Effector CD4-positive, alpha-beta T cell (primary cell): ENCODE measurements at places on chromosomes 11 and 22.

DNA sequence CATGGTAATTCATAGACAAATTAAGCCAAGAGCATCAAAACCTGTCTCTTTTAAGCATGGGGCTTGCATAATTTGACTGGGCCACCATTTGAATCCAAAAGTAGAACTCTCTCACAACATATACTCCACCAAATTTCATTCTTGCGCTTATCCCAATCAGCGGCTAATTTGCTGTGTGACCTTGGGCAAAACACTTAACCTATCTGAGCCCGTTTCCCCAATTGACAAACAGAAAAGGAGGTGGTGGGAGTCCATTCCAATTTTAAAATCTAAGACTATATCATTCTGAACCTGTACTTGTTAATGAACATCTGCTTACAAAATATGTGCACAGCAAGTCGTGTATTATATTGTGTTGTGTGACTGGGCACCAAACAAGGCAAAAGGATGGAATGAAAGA lies 338.1 kb upstream of the NARS2 start:
- no peak for DNase-seq

- no peak for DNase-seq
Observed at GRCh38 chr11:99418927-99419720, 398.4 kb downstream of the CNTN5 start.

GRCh38 chr11:116867619-116868018 lies 30.2 kb upstream of the APOA1 start:
- no peak for DNase-seq

DNA sequence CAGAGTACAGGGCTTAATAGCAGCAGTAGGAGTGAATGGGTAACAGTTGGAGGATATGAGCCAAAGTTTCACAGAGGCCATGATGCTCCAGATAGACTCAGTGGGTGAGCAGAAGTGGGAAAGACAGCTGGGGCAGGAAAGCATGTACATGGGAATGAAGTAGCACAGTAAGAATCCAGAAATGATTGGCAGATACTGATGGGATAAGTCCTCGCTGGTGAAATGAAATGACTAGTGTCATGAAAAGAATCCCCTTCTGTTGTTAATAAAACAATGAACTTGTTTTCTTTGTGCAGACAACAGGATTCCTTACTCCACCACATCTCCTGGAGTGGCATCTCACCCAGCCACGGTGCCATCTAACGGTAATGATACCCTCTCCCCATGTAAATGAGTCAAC lies 17.4 kb upstream of the PANX1 start:
- DNase-seq = no peak

GRCh38 chr11:746289-747157 lies 741 bp upstream of the TALDO1 start:
- DNase-seq = no peak

- DNase-seq = no peak
Observed at GRCh38 chr22:50722048-50722701, 15.8 kb upstream of the ACR start.

DNA sequence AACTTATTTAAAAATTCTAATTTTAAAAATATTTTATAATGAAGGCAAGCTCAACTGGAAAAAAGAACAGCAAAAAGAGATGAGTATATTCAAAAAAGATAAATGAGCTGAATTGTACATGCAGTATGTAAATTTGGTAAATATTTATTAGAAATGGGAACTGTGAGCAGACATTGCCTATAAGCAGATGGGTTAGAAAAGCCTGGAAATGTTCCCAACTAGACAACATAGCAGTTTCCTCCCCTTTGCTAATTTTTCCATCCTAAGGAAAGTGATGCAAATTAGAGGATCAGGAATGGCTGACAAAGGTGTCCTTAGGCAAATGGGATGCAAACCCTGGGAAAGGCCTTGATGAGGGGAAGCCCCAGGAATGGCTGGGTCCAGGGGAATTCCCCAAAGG lies 37.2 kb downstream of the TP53I11 start:
- DNase-seq = no peak

- DNase-seq = no peak
Observed at GRCh38 chr11:122253589-122254231, 137.7 kb upstream of the BLID start.

DNA sequence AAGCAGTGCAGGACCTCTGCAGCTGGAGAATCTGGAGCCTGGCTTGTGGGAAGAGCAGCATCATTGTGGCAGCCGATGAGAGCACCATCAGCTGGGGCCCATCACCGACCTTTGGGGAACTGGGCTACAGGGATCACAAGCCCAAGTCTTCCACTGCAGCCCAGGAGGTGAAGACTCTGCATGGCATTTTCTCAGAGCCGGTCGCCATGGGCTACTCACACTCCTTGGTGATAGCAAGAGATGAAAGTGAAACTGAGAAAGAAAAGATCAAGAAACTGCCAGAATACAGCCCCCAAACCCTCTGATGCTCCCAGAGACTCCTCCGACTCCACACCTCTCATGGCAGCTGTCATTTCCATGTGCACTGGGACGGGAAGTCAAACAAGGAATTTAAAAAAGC lies 35.6 kb downstream of the ASRGL1 start:
- no peak for DNase-seq

GRCh38 chr11:111026241-111026640 lies 219.3 kb upstream of the POU2AF2 start:
- no peak for DNase-seq

- no peak for DNase-seq
Observed at GRCh38 chr22:42939451-42939881, 75.5 kb downstream of the PACSIN2 start.

DNA sequence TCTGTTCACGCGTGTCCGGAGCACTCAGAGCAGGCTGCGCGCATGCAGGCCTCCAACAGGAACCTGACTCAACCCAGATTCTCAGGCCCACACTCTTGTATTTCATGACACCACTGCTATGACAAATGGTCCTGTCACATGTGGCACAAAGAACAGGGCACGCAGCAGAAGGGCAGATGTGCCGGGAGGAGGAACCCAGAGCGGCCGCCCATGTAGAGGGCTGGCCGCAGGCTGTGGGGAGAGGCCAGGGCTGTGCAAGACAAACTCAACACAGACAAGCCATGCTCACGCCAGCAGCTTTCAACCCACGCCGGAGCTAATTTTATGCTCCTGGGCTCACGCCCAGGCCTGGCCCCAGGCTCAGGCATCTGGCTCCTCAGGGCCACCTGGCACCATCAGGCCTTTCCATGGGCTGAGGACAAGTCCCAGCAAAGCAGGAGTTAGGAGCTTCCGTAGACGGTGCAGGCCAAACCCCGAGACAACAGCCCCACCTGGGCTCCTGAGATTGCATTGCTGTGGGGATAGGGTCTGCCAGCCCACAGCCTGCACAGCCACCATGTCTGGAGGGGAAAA lies 40.0 kb downstream of the DUSP8 start:
- DNase-seq = no peak

GRCh38 chr11:93746101-93746500 lies 4.6 kb downstream of the C11orf54 start:
- DNase-seq = no peak

GRCh38 chr11:288478-289397 lies at the start of gene PGGHG:
Gene PGGHG (plus strand): TSS chr11:289126. CDS start chr11:289817, 691 bp downstream.
- DNase-seq = peak; percentile 42

GRCh38 chr11:77672264-77672663 lies 34.7 kb upstream of the CLNS1A start:
- no peak for DNase-seq

GRCh38 chr11:93895106-93895862 lies 44.9 kb upstream of the VSTM5 start:
- no peak for DNase-seq

DNA sequence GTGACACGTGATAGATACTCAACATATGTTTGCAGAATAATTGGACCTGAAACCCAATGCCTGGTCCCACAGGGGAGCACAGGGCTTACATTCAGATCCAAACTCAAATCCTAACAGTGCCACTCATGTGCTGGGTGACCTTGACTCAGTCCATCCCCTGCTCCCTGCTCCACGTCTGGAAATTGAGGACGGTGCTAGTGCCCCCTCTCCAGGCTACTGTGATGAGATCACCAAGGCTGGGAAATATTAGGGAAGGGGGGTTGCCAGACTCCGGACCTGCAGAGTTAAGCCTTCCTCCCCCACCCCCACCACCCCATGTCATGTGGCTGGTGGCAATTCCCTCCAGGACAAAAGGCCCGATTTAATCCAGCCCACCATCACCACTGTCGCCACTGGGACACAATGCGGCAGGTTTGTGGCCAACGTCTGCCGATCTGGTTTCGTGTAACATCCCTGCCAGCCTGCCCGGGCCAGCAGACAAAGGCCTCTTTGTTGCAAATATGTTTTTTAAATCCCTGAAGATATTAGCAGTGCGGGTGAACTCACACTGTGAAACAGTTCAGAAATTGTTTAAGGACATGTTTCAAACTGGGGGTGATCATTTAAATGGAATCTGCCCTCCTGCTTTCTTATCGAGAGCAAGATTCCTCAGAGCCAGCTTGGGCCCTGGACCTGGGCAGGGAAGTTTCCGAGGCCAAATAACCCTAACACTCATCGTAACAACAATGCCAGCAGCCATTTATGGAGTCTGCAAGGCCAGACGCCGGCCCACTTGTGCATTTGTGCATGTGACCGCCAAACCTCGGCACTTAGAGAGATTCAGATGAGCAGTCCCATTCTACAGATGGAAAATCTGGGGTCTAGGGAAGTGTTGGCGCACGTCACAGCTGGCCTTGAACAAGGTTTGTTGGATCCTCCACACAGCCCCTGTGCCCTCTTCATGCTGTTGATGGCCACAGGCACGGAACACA lies 19.6 kb upstream of the MN1 start:
- DNase-seq = no peak

- DNase-seq = no peak
Observed at GRCh38 chr11:10762185-10762584, 11.1 kb downstream of the CTR9 start.

- no peak for DNase-seq
Observed at GRCh38 chr11:42552786-42553185, 759.0 kb upstream of the API5 start.

DNA sequence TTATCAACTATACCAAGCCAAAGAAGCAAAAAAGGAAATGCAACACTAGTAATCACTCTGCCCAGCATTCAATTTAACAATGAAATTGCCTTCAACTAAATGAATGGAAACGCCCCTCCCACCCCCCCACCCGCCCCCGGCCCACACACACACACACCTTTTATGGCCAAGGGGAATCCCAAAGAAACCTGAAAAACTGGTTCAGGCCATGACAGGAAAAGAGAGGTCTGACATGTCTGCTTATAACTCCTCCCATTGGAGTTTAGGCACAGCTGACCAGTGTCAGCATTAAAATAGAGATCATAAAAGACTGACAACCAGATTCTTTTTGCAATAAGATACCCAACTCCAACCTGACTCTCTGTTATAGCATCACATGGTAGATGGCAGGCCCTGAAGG lies 42.6 kb downstream of the ACER3 start:
- no peak for DNase-seq

GRCh38 chr11:61497876-61498275 lies 10.7 kb upstream of the LRRC10B start:
- no peak for DNase-seq

- DNase-seq = no peak
Observed at GRCh38 chr11:116576526-116576925, 196.3 kb downstream of the BUD13 start.

- no peak for DNase-seq
Observed at GRCh38 chr22:28358312-28358711, 321.3 kb downstream of the TTC28 start.

DNA sequence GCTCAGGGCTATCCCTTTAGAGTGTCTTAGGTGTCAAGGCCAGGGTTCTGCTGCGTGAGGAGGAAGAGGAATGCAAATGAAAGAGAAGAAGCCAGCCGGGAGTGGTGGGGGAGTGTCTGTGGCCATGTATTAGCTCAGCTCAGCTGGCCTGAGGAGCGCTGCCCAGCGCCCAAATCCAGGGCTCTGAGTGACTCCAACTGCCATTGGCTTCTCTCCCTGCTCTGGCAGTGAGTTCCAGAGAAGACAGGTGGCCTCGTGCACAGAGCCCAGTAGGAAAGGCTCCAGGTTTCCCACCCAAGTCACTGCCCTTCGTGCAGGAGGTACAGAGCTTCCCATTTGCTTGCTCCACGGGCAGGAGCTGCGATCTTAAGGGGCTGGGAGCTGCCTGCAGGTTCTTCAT lies 302.0 kb downstream of the KIRREL3 start:
- no peak for DNase-seq

- no peak for DNase-seq
Observed at GRCh38 chr11:7516475-7516874, 2.7 kb downstream of the PPFIBP2 start.

GRCh38 chr22:44311855-44312170 lies 938 bp downstream of the SHISAL1 start:
- no peak for DNase-seq

GRCh38 chr22:29055192-29055830 lies 6.3 kb downstream of the C22orf31 start:
- DNase-seq = no peak

- DNase-seq = no peak
Observed at GRCh38 chr22:38422611-38423511, 32.1 kb downstream of the KCNJ4 start.

DNA sequence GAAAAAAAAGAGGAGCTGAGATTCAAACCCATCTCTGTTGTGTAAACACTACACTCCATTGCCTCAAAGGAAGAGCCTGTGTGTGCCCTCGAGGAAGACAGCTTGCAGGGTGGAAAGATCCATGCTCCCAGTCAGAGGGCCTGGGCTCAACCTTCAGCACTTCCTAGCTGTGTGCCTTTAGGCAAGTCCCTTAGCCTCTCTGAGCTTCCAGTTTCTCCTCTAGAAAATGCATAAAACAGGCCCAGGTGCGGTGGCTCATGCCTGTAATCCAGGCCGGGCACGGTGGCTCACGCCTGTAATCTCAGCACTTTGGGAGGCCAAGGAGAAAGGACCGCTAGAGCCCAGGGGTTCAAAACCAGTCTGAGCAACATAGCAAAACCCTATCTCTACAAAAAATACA lies 4.6 kb upstream of the ARFGAP2 start:
- no peak for DNase-seq

GRCh38 chr11:96464700-96465307 lies 75.0 kb downstream of the JRKL start:
- DNase-seq = no peak

- no peak for DNase-seq
Observed at GRCh38 chr11:131404010-131404409, 33.6 kb downstream of the NTM start.

DNA sequence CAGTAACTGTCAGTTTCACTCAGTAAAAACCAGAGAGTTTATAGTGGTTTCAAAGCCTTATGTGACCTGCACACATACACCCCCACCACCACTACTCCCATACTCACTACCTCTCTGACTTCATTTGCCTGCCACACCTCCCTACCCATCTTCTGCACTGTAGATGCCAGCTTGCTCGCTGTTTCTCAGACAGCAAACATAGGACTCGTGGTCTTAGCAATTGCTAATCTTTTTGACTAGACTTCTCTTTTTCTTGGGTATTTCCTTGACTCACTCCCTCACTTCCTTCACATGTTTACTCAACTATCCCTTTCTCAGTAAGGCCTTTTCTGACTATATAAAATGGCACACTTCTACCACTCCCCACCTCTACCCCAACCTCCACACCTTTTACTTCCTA lies 27.8 kb downstream of the CEP295 start:
- no peak for DNase-seq

GRCh38 chr11:66216911-66217310 lies 51.5 kb upstream of the RAB1B start:
- DNase-seq = no peak
